ENCODE measurements at places on chromosomes 12 and 14. TPM values are rescaled to one million over a fixed set of nuclear protein-coding genes. Genes with fewer than 3 reads are reported as not detected.
A peak's percentile ranks its signal among the peaks of the same experiment; 100 is the strongest.

The ANKS1B gene
- not detected for total RNA-seq

The REM2 gene
- total RNA-seq: 1.1 TPM

The LUM gene
- total RNA-seq: not detected

GRCh38 chr12:120687578-120688289 is 785 bp downstream of the MLEC start:
- peak; percentile 59 for DNase-seq

DNA sequence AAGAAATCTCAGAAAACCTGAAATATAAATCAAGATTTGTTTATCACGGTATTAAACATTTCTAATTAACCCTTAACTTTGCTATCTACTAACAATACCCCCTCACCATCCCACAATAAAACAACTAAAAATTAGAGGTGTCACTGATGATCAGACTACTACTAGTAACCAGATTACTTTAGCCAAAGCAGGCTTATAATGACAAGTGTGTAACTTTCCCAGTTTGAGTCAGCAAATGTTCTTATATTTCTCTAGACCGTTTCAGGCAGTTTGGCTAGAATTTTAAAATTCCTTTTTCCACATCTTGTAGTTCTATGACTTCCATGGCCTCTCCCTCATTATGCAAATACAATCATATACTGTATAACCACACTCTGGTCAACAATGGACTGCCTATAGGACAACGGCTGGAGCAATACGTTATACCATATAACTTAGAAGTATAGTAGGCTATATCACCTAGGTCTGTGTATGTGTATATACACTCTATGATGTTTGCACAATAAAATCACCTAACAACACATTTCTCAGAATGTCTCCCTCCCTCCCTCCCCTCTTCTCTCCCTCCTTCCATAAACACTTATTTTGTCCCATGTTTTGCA is 102.1 kb downstream of the DENND5B start:
- no peak for DNase-seq

DNA sequence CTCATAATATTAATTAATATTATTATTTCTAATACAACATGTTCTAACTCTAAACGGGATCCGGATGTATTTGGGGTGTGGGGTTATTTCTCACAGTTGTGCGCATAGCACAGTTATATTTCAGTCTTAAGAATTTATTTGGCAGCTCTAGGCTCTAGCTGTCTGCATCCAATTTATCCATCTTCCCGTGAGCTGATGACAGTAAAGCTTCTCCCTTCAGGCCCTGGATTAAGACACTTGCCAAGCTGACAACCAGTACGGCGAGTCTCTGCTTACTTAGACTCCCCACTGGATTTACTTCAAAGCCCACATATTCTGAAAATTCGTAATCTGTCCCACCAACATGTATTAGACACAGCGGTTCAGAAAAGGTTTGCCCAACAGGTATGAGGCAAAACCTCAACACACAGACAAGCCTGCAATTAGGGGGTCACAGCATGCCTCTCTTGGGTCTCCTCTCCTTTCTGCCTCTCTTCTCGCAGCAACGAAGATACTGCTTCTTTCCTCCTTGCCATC is 232.9 kb upstream of the TMTC1 start:
- DNase-seq: no peak

- no peak for DNase-seq
These were observed 912.2 kb downstream of the FLRT2 start for GRCh38 chr14:86442135-86442534.

GRCh38 chr12:80269803-80270552 is 170.6 kb downstream of the OTOGL start:
- DNase-seq: peak; percentile 5
